ENCODE measurements at places on chromosomes 3 and 15.

GRCh38 chr3:188154809-188155574 lies 1.0 kb downstream of the LPP start:
- DNase-seq: no peak

GRCh38 chr3:124303305-124303910 lies 311.5 kb upstream of the ROPN1 start:
- DNase-seq: no peak

DNA sequence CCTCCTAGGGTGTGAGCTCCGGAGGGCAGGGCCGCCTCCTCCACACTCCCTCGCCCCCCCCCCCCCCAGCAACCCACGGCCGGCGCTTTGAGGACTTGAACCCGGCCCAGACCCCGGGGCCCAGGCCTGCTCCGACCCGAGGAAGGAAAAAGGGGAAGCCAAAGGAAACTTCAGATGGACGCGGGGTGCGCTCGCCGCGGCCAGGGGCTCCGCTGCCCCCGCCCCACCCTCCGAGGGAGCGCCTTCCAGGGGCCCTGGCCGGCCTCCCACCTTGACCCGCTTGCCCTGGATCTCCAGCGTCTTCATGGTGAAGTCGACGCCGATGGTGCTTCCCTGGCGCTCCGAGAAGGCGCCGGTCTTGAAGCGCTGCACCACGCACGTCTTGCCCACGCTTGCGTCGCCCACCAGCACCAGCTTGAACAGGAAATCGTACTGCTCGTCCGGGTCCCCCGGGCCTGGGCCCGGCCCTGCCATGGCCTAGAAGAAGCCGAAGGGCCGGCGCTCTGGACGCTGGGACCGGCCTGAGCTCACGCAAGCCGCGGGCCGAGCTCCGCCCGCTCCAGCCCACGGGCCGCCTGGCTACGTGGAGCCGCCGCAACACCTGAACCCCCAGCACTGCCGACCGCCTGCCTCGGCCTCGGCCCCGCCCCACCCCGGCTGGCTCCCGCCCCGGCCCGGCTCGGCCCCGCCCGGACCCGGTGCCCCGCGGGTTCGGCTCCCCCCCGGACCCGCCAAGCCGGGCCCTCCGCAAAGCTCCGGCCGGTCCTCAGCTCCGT lies 400 bp downstream of the RAB43 start:
- no peak for DNase-seq

DNA sequence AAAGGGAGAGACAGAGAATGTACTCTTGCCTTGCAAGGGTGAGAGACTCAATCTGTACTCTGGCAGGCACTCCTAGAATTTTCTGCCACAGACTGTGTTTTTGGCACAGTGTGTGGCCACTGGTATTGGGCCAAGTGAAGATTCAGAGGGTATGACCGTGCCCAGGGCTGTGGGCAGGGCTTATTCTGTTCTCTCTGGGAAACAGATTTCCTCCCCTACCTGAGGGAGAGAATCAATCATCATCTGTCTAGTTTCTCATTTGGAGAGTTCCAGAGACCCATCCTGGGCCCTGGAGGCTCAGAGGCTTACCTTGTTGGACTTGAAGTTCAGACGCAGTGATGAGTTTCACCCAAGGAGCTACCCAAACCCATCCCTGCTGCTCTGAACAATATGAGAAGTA lies 28.2 kb downstream of the CSTA start:
- DNase-seq: no peak

DNA sequence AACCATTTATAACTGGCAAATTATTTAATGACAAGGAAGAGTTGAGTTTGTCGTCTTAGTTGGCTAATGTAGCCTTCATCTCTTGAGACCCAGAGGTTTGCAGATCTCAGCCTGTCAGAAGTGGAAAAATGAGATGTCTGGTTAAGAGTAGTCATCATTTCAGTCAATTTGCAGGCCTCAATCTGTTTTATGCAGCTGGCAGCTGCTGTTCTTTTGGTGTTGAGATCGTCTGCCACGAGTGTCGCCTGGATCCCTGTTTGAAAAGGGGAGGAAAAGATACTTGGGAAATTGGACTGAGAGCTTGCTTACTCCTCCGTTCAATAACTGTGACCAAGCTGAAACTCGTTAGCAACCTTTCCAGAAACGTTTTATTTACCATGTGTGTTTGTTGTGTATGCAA lies 2.3 kb downstream of the PHLDB2 start:
- no peak for DNase-seq

- no peak for DNase-seq
Observed at GRCh38 chr3:46660003-46660402, 33.5 kb downstream of the ALS2CL start.

DNA sequence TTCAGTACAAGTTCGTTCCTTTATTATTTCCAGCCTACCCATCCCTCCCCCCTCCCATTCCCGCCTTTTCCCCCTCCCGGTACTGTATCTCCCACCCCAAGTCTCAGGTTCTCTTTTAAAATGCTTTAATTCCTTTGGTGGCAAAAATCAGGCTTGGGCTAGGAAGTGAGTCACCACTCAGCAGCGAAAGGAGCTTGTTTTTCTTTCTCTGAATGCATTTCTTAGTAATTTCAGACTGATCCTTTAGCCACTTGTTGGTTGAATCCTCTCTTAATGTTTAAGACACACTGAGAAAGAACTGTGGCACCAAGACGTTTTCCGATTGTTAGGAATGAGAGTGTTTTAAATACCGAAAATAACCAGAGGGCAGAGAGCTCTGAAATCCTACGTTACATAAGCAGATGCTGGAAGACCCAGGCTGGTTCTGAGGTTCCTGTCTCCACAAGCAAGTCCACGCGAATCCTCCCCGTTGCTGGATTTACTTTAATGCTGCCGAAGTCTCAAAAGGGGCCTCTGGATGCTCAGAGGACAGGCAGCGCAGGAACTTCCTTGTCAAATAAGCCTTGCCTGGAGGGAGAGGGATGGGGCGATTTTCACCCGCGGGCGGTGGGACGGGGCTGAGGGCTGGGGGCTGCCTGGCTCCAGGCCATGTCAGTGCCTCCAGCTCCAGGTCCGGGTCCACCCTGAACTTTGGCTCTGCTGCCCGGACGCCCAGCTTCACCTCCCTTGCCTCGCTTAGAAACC lies 854 bp upstream of the COL8A1 start:
- no peak for DNase-seq

- no peak for DNase-seq
Observed at GRCh38 chr15:69661446-69661845, 208.8 kb downstream of the RPLP1 start.

GRCh38 chr3:119831941-119832371 lies 50.1 kb downstream of the NR1I2 start:
- no peak for DNase-seq

- no peak for DNase-seq
Observed at GRCh38 chr15:69042531-69042930, 28.0 kb downstream of the NOX5 start.

GRCh38 chr3:120773932-120774331 lies 31.4 kb downstream of the GTF2E1 start:
- DNase-seq: no peak

- no peak for DNase-seq
Observed at GRCh38 chr3:51297333-51297732, 87.8 kb upstream of the MANF start.

GRCh38 chr3:89586676-89587075 lies 479.3 kb downstream of the EPHA3 start:
- no peak for DNase-seq

DNA sequence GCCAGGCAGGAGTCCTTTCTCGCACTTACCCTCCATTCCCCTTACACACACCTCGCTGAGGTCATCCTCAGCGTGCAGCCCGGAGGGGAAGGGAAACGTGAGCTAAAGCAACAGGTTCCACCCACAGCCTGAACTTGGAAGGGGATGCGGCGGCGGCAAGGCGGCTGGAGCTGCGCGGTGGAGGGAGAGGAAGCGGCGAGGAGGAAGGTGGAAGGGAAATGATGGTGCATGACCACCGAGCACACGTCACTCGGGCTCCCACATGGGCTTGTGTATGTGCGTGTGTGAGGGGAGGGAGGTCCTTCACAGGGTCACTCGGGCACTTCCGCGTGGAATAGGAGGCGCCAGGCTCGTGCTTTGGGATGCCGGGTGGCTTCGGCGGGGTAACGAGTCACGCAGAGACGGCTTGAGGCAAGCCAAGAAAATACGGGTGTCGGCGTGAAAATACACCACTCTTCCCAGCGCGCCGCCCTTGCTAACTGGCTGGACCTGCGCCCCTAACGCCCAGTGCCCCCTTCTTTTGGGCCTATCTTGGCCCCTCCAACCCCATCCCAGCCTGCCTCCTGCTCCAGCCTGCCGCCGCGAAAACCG lies 225.5 kb upstream of the IL12A start:
- peak; percentile 23 for DNase-seq

- DNase-seq: no peak
Observed at GRCh38 chr3:60140160-60140559, 1090.3 kb upstream of the CFAP20DC start.

DNA sequence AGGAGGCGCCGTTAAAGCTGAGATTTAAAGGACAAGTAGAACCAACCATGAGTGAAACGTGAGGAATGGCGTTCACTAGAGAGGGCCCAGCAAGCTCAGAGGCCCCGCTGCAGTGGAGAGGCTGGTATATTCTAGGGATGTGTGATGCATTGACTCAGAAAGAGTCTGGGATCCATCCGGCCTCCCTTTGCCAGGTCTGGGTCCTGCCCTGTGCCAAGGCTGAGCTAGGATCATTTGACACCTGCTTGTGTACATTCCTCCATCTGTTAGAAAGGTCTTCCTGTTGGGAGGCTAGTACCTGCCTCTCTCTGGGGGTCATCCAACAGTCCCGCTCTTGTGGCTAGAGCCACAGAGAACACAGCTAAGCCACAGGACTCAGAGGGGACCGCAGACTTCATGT lies 28.4 kb downstream of the CA12 start:
- DNase-seq: no peak

- DNase-seq: no peak
Observed at GRCh38 chr3:50352781-50353180, 2.1 kb downstream of the CYB561D2 start.

DNA sequence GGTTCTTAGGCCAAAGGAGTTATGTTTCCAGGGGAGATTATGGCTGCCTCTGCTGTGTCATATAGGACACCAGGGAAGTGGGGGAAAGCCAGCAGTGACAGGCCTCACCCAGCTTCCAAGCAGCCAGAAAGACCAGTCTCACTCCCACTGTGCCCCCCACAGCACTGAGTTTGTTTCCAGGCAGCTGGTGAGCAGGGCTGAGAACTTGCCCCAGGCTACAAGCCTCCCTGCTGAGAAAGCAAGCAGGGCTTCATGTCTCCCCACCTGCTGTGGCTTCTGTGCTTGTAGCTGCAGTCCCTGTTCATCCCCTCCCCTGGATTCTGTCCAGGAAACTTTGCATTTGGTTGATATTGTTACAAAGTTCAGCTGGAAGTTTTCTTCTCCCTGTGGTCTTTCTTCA lies 376.3 kb downstream of the PDCD6IP start:
- DNase-seq: no peak

DNA sequence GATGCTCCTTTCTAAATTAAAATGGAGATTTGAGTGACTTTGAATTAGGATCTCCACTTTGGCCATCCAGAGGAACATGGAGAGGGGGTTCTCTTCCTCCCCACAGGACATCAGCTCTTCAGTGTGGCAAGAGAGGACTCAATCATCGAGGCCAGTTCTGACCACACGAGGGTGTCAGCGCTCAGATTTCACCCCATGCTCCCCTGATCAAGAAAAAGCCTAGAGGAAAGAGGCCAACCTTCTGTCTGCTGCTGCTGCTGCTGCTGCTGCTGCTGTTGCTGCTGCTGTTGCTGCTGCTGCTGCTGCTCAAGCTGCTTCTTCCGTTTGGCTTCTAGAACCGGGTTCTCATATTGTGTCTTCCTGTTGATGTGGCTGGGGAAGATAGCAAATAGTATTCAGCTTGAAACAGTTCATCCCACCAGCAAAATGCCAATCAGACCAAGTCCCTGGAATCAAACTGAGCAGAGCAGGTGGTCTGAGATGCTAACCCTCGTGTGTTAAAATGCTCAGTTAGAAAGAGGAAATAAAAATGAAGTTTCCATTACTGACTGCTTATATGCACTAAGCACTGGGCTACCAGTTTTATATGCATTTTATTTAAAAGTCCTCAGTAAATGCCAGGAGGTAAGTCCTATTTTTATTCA lies 599.0 kb downstream of the MAGI1 start:
- DNase-seq: peak; percentile 59

GRCh38 chr15:92810418-92811138 lies 89.5 kb upstream of the CHD2 start:
- peak; percentile 82 for DNase-seq

DNA sequence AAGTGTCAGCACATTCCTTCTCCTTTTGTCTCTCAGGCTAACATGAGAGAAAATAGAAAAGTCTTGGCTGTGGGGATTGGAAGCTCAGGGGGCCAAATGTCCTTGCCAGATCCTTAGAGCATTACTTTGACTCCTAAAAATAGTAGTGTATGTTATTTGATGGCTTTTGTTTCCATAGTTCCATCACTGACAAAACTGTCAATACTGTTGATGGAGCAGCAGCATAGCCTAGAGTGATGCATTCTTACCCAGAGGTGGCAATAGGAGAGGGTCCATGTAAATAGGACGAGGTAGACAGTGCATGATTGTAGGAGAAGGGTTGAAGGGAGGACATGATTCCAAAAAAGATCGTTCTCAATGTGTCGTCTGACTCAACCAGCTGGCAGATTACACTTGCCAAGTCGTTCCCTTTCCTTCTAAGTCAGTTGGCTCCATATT lies 282.7 kb upstream of the TPRG1 start:
- no peak for DNase-seq

- DNase-seq: no peak
Observed at GRCh38 chr15:70857562-70858285, 3.8 kb upstream of the LARP6 start.

DNA sequence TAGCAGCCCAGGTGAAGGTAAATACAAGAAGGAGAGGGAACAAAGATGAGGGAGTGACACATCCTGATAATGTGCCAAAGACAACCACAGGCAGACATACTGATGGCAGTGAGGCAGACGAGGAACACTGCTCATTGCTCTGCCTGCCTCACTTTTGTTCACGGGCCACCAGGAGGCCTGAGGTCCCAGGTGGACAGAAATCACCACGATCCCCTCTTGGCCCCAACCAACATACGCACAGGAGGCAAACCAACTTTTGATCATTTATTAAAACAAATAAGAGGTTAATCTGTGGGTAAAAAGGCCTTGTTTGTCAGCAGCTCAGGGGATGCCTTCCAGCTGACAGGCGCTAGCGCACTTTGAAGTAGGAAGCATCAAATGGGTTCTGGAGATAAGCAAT lies 4.2 kb downstream of the ALG1L2 start:
- no peak for DNase-seq

DNA sequence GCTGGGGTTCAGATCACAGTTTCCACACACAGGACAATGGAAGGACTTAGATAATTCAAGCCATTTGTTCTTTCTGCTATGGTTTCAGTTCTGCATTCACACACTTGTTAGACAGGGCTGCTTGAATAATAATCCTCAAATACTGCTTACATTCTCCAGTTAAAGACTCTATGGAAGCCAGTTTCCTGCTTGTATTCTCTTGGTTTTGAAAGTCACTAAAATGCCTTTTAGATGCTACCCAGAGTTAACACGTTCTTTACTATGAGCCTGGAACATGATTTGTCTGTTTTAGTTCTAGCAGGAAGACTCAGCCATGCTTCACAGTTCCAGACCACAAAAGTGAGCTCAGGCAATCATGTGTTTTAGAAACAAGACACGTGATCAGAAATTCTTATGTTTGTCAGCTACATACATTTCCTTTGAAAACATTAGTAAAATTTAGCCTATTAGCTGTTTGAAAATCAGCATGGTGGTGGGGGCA lies 152.4 kb downstream of the LEKR1 start:
- DNase-seq: no peak

Measured in NCI-H1092 treated with DMSO at 0.1 percent for 48 hours (cell line).